ENCODE measurements at places on chromosomes 7 and 10. TPM values are rescaled to one million over a fixed set of nuclear protein-coding genes. Genes with fewer than 3 reads are reported as not detected.

DNA sequence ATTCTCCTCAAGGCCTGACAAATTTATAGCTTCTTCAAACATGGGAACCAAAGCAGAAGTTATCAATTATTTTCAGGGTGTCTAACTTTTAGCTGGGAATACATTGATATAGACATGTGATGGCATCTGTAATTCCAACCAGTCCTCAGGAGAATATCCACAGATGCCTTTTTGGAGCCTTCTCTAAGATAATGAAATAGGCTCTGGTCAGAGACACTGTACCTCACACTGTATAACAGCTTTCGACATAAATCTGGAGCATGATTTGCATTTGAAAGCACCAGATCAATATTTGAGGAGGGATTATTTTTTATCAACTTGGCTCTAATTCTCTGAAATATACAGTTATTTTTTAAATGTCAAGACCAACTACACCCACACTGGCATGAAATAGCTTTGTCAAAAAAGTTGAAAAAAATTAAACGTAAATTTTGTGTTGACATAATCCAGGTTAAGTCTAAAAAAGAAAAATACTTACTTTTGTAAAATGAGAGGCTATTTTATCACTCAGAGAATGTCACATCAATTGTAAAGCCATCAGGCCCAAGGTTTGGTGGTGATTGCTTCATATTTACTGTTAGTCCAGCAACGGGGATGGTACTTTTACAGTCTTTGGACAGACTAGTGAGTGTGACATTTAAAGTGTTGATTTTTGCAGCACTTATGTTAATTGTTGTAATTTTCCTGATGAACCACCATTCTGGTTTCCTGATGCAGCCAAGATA, 177.0 kb upstream of the SP8 start:
- no peaks in the 10 kb centered on the region for H3K36me3 ChIP-seq
- no peaks in the 10 kb centered on the region for H3K4me1 ChIP-seq
- DNase-seq = no peak
- H3K27me3 ChIP-seq = no peaks in the 10 kb centered on the region
- H3K27ac ChIP-seq = no peak overlapping the region

GRCh38 chr7:144908943-144909556, 73.2 kb upstream of the TPK1 start:
- no peaks in the 10 kb centered on the region for H3K27me3 ChIP-seq
- DNase-seq = no peak
- H3K4me3 ChIP-seq = no peak overlapping the region
- no peaks in the 10 kb centered on the region for H3K36me3 ChIP-seq

GRCh38 chr7:26912933-26913536, 48.6 kb upstream of the SKAP2 start:
- H3K27me3 ChIP-seq = no peaks in the 10 kb centered on the region
- H3K4me1 ChIP-seq = no peaks in the 10 kb centered on the region
- H3K27ac ChIP-seq = no peak overlapping the region
- H3K36me3 ChIP-seq = no peaks in the 10 kb centered on the region
- H3K4me3 ChIP-seq = no peak overlapping the region

DNA sequence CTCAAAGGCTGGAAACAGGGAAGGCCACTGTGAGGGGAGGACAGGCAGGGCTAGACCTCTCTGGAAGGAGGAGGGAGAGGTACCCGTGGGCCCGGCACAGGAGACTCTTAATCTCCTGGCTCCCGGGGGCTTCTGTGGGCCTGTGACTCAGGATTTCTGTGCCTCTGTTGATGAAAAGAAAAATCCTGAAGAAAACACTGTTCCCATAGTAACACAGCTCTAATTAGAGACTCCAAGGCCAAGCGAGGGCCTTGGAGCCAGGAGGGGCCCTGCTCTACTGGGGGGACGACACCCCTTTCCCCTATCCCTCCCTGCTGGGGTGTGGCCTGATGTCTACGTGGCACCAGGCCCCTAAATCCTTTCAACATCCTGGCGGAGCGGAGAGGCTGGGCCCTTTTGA, 174.1 kb upstream of the TNRC18 start:
- H3K4me1 ChIP-seq = peaks cover 2% of the 10 kb centered on the region
- H3K36me3 ChIP-seq = no peaks in the 10 kb centered on the region
- DNase-seq = no peak
- peaks cover 14% of the 10 kb centered on the region for H3K27me3 ChIP-seq

GRCh38 chr10:125626671-125627070, 56.3 kb downstream of the TEX36 start:
- no peak overlapping the region for H3K27ac ChIP-seq
- H3K27me3 ChIP-seq = peaks cover 4% of the 10 kb centered on the region
- no peak for DNase-seq
- no peak overlapping the region for H3K4me3 ChIP-seq

DNA sequence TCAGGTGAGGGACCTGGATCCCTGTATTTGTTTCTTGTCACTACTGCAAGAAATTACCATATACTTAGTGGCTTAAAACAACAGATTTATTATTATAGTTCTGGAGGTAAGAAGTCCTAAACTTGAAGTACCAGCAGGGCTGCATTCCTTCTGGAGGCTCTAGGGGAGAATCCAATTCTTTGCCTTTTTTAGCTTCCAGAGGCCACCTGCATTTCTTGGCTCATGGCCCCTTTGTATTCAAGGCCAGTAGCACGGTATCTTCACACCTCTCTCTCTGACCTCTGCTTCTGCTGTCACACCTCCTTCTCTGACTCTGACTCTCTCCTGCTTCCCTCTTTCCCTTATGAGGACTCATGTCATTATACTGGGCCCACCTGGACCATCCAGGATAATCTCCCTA, 2.2 kb upstream of the LHPP start:
- H3K4me3 ChIP-seq = no peak overlapping the region
- no peak for DNase-seq
- no peaks in the 10 kb centered on the region for H3K4me1 ChIP-seq
- no peaks in the 10 kb centered on the region for H3K36me3 ChIP-seq

DNA sequence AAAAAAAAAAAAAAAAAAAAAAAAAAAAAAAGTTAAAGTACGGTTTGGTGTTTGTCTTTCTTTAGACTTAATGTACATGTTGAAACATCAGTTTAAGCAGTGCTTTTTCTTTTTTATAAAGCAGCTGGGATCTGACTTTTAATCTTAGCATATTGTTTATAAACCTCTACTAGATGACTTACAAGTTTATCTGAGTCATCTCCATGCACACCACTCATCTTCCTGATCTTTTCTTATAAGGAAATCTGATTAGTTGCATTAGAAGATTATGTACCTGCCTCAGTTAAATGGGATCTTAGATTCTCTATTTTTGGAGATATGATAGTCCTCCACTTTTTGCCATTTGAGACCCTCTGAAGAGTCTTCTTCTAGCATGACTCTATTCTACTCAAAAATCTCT, 391.9 kb upstream of the LRGUK start:
- no peak overlapping the region for H3K4me3 ChIP-seq
- no peaks in the 10 kb centered on the region for H3K4me1 ChIP-seq
- H3K27ac ChIP-seq = no peak overlapping the region
- H3K36me3 ChIP-seq = no peaks in the 10 kb centered on the region
- DNase-seq = no peak

DNA sequence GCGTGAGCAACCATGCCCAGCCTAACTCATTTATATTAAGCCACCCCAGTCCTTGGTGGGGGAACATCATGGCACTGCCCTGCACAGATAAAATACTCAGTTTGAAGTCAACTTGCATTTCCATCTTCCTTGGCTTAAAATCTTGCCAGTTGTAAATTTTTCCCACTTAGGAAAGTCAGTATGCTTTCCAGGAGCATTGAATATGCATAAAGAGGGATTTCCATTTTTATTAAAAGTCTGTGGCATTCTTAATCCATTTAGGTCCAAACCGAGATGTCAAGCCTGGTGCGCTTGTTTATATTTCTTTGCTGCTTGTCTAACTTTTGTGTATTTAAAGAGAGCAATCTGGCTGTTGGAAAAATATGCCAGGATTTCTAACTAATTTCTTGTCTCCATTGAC, 26.1 kb downstream of the MAP3K8 start:
- H3K4me1 ChIP-seq = peaks cover 28% of the 10 kb centered on the region
- H3K36me3 ChIP-seq = no peaks in the 10 kb centered on the region
- no peak overlapping the region for H3K27ac ChIP-seq
- no peak for DNase-seq
- H3K27me3 ChIP-seq = no peaks in the 10 kb centered on the region
- H3K4me3 ChIP-seq = no peak overlapping the region

- H3K27me3 ChIP-seq = no peaks in the 10 kb centered on the region
- DNase-seq = no peak
- H3K4me1 ChIP-seq = no peaks in the 10 kb centered on the region
- H3K36me3 ChIP-seq = no peaks in the 10 kb centered on the region
These were observed 280.2 kb downstream of the TCERG1L start for GRCh38 chr10:131031346-131031745.

DNA sequence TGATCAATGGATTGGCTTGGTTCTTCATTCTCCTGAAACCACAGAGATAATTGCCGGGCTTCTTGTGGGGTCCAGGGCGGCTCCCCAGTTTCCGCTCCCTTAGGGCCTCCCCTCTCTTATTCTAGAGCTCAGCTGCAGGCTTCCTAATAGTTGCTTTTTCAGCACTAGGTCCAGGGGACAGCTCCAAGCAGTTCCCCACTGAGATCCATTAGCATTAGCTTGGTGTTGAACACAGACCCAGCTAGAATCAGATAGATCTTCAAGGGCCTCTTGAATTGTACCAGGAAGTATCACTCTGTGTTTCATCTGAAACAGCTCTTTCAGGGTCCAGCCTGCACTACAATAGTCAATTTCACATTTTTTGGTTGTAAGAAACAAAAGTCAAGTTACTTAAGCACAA, 238.7 kb downstream of the SEC23IP start:
- no peak for DNase-seq
- H3K27ac ChIP-seq = no peak overlapping the region
- H3K4me3 ChIP-seq = no peak overlapping the region
- no peaks in the 10 kb centered on the region for H3K4me1 ChIP-seq
- no peaks in the 10 kb centered on the region for H3K27me3 ChIP-seq

DNA sequence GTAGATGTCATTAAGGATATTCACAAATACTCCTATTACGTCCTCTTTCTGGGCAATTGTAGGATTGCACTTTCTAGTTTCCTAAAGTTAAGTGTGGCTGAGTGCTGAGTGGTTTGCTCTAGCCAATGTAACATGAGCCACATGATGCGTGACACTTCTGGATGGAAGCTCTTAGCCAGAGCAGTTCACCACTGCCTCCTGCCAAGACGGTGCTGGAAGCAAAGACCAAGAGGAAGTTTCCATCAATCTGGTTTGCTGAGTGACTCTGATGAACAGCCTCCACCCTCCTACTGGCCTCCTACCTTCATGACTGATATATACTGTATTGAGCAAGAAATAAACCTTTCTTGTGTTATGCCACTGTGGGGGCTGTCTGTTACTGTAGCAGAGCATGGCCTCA, 318.1 kb downstream of the KCNMA1 start:
- peak; percentile 78 for DNase-seq
- no peaks in the 10 kb centered on the region for H3K36me3 ChIP-seq
- peaks cover 39% of the 10 kb centered on the region for H3K4me1 ChIP-seq
- no peak overlapping the region for H3K27ac ChIP-seq
- H3K4me3 ChIP-seq = no peak overlapping the region
- no peaks in the 10 kb centered on the region for H3K27me3 ChIP-seq

- no peaks in the 10 kb centered on the region for H3K27me3 ChIP-seq
- H3K27ac ChIP-seq = no peak overlapping the region
- no peak overlapping the region for H3K4me3 ChIP-seq
- peaks cover 13% of the 10 kb centered on the region for H3K4me1 ChIP-seq
- no peaks in the 10 kb centered on the region for H3K36me3 ChIP-seq
These were observed 81.0 kb downstream of the HYCC1 start for GRCh38 chr7:22932896-22933295.

INHBA gene
- total RNA-seq = 0.62 TPM

PNLIPRP1 gene
- total RNA-seq = not detected

C10orf53 gene
- total RNA-seq = not detected

GRID2IP gene
- total RNA-seq = 0.13 TPM

TMED4 gene
- 102 TPM for total RNA-seq
